ENCODE measurements at places on chromosomes 12 and 14.

DNA sequence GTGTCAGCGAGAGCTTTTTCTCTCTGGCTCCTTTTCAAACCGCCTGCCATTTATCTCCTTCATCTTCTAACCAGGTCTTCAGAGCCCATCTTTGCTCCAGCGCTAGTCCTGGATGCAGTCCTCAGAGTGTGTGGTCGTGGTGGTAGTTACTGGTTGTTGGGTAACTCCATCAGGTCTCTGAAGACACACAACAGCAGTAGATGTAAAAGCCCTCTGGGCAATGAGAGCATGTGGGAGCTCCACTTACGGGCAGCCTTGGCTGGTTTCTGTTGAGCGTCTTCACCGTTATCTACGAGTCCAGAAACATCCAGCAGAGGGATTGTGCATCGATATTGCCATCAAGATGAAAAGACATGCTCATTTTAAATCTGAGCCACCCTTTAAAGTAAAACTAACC, 61.2 kb downstream of the FBXL14 start:
- DNase-seq, result no peak

DNA sequence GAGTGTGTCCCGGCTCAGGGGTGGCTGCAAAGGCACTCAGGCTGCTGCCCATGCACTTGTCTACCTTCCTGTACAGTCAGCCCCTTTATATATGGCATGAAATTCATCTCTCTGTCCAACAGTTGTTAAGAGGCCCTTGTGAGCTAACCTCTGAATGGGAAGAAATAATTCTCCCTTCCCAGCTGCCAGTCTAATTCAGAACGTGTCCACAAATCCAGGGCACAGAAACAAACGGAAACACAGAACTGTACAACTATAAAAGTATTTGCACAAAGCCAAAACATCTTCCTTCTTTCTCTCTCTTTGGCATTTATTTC, 849 bp downstream of the KRT5 start:
- DNase-seq, result no peak

DNA sequence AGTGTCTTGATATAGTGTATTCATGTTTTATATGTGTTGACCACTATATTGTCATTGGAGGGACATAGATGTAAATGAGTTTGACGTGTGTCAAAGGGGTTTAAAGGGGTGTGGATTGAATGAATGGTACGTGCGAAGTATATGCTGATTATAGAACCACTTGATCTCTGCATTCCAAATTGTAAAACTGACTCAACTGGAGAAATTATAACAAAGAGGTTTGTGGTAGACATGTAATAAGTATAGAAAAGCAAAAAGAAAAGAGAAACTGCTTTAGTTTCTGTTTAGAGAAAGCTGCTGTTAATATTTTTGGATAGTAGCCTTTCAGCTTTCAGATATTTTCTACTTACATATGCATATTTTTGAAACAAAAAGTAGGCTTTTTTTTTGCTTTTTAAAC, 8.9 kb upstream of the MYRFL start:
- DNase-seq, result no peak

DNA sequence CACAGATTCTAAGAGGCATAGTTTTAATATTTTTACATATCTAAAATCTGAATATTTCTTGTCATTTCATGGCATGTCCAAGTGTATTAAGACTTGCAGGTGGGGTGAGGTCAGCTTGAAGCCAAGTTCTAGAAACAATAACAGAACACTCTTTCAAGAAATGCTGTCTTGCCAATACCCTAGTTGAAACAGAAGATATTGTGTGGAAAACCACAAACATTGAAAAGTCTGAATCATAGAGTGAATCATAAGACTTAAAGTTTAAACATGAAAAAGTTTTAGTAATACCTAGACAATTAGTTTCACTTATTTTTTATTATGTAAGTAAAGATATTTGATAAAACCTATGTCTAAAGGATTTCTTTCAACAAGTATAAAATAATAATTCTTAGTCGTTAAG, 191.5 kb upstream of the CAND1 start:
- DNase-seq, result no peak

- DNase-seq, result no peak
These were observed 380.1 kb upstream of the TMEM132C start for GRCh38 chr12:127886827-127887226.

DNA sequence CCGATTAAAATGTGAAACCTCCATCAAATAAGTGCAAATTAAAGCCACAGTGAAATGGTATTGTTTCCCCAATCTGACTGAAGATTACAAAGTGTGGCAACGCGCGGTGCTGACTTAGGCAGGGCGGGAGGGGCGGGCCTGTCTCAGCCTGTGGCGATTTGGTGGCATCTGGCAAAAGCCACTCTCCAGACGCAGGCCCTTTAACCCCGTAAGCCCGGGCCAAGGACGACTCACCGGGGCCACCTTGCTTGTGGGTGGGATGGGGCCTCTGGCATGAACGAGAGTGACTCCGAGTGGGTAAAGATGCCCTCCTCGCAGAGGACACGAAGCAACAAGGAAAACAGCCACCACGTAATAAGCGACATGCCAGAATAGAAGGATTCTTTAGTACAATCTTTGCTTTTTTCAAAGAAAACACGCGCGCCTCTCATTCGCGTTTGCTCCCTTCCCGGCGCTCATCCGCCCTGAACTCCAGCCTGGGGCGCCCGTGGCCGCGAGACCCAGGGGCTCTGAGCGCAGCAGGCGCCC, 815 bp downstream of the DEGS2 start:
- no peak for DNase-seq

DNA sequence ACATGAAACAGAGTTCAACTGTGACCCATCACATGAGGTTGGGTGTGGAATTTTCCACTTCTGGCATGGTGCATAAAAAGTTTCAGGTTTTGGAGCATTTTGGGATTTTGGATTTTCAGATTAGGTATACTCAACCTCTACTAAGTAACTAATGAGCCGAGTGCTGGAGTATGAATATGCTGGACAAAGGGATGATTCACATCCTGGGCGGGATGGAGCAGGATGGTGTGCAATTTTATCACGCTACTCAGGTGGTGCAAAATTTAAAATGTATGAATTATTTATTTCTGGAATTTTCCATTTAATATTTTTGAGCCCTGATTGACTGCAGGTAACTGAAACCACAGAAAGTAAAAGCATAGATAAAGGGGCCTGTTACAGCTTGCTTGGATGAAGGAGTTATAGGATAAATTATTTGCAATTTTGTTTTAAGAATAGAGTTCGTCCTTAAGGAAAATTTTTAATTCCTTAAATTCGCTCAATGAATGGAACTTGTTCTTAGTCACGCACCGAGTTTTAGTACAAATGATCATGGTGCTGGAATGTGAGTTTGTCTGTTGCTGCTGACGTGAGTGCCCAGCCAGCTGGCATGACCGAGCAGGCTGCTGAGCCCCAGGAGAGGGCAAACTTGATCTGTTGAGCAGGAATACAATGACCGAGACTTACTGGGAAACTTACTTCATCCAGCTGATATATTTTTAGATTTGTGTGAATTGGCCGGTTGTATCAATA, 176.3 kb downstream of the ESR2 start:
- DNase-seq, result no peak

DNA sequence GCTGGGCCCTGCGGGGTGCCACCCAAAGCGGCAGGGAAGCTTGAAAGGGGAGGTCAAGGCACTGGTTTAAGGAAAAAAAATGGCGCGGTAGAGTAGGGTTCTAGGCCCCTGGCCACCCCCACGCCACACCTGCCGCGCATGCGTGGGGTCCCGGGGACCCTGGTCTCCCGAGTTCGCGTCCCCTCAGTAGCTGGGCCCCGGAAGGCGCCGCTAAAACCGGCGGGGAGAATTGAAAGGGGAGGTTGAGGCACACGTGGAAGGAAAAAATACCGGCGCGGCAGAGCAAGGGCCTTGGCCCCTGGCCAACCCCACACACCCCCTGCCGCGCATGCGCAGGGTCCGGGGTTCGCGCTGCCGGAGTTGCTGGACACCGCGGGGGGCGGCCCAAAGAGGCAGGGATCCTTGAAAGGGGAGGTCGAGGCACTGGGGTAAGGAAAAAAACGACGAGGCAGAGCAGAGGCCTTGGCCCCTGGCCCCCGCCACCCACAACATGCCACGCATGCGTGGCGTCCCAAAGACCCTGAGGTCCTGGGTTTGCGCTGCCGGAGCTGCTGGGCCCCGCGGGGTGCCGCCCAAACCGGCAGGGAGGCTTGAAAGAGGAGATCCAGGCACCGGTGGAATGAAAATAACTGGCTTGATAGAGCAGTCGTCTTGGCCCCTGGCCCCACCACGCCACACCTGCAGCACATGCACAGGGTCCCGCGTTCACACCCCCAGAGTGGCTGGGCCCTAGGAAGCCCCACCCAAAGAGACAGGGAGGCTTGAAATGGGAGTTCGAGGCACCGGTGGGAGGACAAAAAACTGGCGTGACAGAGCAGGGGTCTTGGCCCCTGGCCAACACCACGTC, 314.5 kb downstream of the ALG10 start:
- DNase-seq, result no peak

DNA sequence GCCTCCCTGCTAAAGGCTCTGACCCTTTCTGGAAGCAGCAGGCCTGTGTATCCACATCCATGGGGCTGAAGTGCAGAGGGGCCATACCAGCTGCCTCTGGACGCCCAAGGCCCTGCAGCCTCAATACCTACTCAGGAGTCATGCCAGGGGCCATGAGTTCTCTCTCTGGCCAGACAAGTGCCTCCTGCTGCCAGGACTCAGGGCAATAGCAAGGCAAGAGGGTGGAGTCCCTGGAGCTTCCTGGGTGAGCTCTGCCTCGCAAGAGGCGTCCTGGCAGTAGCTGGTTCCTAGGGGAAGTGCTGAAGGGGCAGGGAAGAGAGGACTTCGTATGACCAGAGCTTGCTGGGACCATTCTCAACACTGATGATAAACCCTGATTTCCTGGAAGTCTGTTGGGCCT, 10.9 kb upstream of the ENDOU start:
- no peak for DNase-seq

GRCh38 chr12:90473831-90474230, 481.1 kb downstream of the CCER1 start:
- no peak for DNase-seq

DNA sequence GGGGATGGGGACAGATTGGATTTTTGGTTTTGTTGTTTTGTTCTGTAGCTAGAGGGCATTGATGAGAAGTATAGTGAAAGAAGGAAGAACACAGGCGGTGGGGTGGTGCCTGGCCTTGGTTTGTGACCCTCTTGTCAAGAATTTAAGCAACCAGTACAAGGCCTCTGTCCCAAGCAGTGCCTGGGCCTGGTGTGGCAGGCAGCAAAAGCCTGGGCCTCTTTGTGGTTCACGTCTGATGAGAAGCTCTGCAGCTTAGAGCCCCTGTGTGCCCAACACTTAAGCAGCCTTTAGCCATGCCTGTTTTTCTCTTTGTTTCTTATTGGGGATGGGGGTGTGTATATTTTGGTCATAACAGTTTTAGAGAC, 98.0 kb downstream of the PPP2R5C start:
- no peak for DNase-seq

DNA sequence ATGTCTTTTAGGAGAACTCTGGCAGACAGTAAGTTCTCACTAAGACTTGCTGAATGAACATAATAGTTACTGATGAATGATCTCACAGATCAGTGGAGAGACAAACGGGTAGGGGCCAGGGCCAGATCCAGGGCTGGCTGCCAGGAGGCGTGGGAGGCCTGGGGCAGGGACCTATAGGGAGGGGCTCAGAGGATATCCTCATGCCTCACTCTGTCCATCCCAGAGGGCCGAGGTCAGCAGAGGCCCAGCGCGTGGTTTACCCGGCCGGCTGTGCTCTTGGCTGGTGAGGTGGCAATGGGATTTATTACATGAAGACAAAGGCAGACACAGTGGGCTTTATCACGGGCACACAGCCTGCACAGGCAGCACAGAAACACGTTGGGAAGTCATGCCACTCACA, 85.4 kb downstream of the CHGA start:
- no peak for DNase-seq

GRCh38 chr12:18718462-18718861, 19.4 kb downstream of the PLCZ1 start:
- no peak for DNase-seq

GRCh38 chr12:52147964-52148463, 43.8 kb downstream of the KRT80 start:
- peak; percentile 86 for DNase-seq

DNA sequence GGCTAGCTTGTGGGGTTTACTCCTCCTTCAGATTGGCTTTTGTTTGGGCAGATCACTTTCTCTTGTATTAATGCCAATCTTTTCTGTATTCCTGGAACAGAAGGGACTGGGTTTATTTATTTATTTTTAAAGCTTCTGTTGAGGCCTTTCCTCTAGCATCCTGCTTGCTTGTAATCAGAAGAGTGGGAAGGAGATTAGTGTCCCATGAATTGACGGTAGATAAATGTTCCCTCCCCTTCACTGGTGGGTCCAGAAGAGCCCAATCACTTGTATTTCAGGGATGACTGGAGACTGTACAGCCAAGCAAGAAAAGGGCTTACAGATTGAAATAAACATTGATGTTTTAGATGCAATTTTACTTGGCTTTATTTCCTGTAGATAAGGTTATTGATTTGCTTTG, 71.0 kb downstream of the LIN52 start:
- DNase-seq, result no peak

DNA sequence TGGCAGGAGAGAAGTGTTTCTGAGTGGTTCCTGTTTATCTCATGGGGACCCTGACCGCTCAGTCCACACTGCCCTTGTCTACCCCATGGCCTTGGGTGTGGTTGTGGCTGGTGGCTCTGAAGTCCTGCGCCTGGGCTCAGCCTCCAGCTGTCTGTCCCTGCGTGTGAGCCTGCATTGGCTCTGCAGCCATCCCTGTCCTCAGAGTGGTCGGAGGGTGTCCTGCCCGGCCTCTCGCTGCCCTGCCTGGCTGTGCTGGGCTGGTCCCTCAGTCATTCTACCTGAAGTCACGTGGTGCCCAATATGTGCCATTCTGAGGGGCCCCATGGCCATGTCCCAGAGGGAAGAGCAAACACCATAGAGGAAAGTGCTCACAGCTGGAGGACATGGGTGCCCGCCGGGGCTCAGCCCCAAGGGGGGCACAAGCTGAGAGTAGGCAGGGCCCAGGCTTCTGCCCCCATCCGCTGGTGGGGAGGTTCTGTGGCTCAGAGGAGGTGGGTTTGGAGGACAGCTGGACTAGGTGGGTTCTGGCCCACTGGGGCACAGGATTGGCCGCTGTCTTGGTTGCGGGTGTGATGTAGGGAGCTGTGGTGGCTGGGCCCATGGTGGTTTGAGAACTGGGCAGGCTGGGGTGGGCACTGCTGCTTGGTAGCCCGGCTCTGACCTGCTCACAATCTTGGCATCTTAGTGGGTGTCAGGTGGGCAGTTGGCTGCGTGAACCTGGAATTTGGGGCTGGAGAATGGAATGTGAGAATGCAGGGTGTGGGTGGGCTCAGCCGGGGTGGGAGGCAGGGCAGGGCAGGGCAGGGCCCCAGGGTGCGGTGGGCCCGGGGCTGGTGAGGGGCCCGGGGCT, 11.6 kb downstream of the TEDC1 start:
- no peak for DNase-seq

GRCh38 chr12:76103958-76104357, 19.5 kb upstream of the NAP1L1 start:
- no peak for DNase-seq

DNA sequence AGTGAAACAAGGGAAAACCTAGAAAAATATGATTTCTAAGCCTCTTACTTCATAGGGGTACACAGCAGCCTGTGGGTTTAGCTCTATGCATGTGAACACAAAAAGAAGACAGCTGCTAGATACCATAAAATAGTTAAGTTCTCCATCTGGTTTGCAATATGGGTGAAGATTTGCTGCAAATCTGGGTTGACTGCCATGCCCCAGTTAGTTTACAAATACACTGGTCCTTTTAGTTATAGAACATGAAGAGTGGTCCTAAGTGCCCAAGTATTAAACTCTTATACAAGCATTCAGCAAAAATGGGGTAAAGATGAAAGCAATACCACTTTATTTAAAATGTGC, 176.1 kb downstream of the AEBP2 start:
- DNase-seq, result no peak

Data from SJSA1 (cell line).